ENCODE measurements at places on chromosomes 4 and X.

DNA sequence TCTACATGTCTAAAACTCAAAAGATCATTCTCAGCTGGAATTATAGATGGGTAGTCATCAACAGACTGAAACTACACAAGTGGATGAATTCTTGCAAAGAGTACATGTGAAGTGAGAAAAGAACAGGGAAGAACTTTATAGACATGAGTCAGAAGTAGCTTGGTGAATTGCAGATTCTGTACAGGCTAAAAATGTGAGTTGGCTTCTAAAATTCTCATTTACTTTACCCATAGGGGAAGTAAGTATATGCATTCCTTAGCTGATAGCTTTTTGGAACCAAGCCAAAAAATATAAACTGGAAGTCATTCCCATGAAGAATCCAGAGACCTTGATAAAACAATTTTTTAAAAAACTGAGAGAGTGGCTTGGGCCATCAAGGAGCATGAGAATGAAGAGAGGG is 584.2 kb upstream of the FTHL17 start:
- DNase-seq: peak; percentile 16

DNA sequence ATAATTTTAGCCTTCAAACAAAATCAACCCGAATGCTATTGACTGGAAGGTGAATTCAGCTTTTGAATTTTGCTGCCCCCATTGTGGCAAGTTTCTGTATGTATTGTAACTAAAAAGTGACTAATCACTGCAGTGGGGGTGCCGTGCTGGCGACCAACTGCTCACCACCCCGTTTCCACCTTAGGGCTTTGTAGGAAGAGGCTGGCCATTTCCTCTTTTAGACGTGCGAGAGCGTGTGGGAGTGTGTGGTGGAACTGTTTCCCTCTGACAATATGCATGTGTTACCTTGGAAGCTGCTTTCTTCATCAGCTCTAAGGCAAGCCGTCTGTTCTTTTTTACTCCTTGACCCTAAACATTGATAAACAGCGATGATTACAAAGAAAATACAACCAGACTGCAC is 78.8 kb downstream of the SEL1L3 start:
- DNase-seq: no peak

GRCh38 chrX:153539171-153539978 is 21.9 kb downstream of the ATP2B3 start:
- no peak for DNase-seq

DNA sequence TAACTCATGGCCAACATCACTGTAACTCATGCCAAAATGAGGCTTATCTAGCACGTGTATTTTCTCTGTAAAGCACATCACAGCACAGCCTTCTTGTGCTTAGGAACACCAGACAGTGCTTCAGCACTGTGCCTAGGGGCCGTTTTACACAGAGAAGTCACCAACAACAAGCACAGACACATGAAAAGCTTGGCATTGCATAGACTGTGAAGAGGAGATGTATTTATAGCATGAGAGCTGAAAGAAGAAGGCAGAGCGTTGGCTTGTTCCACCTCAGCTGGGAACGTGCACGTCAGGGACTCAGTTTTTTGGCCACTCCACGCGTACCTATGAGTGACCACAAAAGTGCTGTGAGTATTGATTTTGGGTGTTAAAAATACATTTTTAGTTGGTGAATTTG is 116.3 kb upstream of the SFRP2 start:
- DNase-seq: no peak

- no peak for DNase-seq
These were observed 73.7 kb downstream of the ELOVL6 start for GRCh38 chr4:110124711-110125110.

- no peak for DNase-seq
These were observed 25.4 kb upstream of the SLAIN2 start for GRCh38 chr4:48315728-48316630.

- no peak for DNase-seq
These were observed 713.6 kb downstream of the CCSER1 start for GRCh38 chr4:90840828-90841227.

- no peak for DNase-seq
These were observed 28.3 kb downstream of the USO1 start for GRCh38 chr4:75752637-75753036.

DNA sequence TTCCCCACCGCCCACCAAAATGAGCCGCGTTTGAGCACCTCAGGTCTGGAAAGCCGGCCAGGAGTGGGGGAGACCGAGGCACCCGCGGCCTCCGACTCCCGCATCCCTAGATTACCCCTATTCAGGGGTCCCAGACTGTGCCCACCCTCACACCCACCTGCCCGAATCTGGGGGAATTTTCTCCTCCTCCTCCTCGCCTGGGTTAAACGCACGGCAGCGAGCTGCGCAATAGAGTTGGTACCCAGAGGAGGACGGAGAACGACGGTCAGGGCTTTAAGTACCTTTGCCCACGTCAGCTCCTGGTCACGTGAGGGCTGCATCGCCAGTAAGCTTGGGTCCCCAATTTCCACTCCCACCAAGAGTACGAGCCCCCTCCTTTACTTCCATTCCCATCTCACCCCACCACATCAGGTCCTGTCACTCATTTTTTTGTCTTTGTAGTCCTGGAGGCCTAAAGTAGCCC is at the start of gene ARMCX2:
Gene ARMCX2, minus strand, starts transcription at position 250 of the 463 bp plus-strand sequence. CDS start 2,262 bp downstream, outside the sequence.
- no peak for DNase-seq

DNA sequence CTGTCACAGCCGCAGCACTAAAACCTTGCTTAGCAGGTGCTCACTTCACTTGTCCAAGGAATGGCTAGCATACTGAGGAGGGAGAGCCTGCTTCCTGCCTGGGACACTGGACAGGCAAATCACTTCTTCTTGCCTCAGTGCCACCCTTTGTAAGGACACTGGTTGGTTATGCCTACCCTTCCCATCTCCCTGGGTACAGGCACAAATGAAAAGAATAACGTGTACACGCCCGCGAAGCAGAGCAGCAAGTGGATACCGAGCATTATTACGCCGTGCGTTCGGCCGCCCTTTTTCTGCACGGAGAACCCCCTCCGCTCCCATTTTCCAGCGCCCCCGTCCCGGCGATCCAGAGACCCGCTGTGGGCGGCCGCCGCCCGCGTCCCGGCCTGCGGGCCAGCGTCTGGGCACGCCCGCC is 338 bp upstream of the KLHL2 start:
- DNase-seq: no peak

DNA sequence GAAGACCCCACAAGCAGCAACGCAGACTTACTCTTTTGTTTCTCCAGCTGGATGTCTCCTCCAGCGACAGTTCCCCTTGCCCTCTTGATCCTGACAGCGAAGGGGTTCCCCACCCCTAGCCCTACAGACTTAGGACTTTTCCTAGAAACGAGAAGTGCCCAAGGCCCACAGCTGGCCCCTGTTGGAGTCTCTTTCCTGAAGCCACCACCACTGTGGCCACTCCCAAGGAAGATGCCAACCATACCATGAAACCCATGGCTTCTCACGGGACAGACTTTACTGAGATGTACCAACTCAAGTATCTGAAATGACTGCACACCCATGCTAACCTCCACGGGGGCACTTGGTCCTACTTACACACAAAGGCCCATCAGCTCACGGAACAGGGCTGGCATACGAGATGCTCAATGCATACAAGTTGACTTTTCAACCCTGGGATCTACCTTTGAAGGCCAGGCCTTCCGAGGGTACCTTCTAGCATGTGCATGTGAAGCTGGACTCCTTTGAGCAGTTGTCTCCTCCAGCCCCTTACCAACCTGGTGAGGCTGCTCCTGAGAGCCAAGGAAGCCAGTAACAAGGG is 924 bp upstream of the IRAK1 start:
- no peak for DNase-seq

GRCh38 chr4:84826681-84827080 is 139.8 kb downstream of the WDFY3 start:
- DNase-seq: no peak

DNA sequence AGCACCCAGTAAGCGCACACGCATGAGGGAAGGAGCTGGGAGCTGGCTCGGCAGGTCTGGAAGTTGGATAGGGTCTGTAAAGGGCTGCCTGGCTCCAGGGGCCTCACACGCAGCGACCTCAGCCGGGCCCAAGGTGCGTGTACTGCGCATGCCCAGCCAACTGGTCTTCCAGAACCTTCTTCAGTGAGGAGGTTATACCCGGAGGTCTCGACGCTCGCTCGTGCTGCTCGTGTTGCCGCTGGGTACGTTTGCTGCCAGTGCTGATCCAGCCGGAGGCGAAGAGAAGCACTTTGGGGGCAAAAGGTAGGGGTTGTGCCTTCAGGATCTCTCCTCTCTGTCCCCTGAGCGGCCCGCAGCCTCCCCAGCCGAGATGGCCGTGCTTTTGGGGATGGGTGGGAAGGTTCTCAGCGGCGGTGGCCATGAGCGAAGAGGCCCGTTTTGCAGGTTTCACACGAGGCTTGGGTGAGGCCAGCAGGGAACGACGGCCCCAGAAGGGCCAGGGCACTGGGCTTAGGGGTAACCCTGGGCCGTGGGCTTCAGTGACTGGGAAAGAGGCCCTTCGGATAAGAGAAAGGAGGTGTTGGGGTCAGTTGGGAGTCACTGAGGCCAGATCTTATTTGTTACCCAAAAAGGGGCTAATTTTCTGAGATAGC is 3.8 kb upstream of the CXCL9 start:
- no peak for DNase-seq

- DNase-seq: no peak
These were observed 32.2 kb upstream of the FAT1 start for GRCh38 chr4:186755550-186756519.

All from AG04449 (cell line).